ENCODE measurements at places on chromosomes 3 and 15.
A peak's percentile ranks its signal among the peaks of the same experiment; 100 is the strongest.

DNA sequence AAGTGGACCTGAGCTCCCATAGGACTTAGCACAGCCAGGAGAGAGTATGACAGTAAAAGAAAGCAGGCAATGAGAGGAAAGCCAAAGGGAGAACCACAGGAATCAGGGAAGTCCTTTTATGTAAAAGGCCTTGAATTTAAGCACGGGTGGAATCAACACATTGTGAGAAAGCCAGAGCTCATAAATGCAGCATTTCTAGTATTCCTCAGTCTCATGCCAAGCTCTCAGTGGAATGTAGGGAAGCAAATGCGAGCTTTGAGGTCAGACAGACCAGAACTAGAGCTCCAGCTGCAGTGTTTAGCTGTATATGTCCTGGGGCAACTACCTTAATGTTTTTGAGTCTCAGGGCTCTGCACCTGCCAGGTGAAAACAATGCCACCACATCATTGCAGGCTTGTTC is 132.1 kb upstream of the TRIM42 start:
- no peak for DNase-seq

GRCh38 chr3:129864519-129864918 is 29.0 kb downstream of the TMCC1 start:
- DNase-seq = no peak

DNA sequence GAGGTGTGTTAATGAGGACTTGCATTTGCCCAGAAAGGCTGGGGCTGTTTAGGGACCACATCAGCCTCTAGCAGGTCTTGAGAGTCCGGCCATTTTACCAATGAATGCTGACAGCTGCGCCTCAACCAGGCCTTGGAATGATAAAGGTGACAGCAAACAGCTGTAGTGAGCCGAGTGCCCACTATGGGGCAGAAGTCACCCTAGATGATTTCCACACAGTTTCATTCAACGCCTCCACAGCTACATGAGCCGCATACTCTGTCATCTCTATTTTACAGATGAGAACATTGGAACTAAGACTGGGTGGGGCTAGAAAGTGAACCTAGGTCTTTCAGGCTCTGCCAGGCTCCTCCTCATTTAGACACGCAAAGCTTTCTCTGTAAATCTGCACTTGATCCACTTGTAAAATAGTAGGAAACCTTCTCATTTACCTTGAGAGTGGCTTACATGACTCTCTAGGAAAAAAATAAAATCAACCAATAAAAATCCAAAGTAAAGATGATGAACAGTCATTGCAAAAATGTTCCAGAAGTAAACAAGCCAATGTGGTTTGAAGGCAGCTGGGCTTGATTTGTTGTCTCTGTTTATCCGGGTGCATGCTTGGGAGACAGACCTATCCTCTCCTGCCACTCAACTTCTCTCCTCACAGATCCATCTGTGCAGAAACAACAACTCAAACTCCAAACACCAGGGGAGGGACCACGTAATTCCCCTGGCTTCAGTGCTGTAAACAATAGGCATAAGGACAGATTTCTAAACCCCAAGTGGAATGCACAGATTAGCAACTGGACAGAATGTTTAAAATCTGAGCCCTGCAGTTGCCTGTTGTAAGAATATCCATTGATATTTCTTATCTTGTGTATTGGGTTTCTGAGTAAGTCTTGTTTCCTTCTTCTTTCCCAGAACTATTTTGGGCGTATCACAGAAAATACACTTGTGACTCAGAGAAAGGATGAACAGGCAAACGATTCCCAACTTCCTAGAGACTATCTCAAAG is 31.5 kb upstream of the LDHAL6B start:
- DNase-seq = peak; percentile 36

DNA sequence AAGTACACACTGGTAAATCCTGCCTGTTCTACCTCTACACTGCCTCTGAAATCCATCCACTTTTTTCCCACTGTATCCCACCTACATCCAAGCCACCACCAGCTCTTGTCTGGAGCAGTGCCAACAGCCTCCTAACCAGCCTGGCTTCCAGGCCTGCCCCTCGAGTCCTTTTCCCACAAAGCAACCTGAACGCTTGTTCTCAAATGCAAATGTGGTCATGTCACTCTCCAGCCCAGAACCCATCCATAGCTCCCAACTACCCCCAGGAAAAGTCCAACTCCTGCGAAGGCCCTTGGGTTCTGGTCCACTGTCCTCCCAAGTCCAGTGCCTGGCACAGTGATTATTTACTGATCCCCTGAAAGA is 83.8 kb downstream of the SEMA5B start:
- DNase-seq = no peak

DNA sequence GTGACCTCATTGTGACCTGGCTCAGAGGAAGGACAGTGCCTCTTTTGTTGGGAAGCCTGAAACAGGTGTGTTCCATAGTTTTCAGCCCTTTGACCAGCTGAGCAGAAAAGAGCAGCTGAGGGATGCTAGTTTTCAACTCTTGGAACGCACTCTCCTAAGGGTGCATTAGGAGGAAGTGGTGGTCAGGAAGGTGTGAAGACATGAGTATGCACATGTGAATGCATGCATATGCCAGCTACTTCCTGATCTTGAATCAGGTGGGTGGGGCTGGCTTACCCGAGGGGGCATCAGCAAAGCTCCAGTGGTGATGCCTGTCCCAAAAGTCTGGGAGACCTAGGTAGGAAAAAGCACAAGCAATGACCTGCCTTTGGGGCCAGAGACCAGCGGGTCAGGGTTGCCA is 23.3 kb upstream of the CEMIP start:
- no peak for DNase-seq

- no peak for DNase-seq
Observed at GRCh38 chr3:195197765-195198425, 73.1 kb downstream of the XXYLT1 start.

GRCh38 chr3:29143151-29143550 is 137.7 kb upstream of the RBMS3 start:
- DNase-seq = no peak

GRCh38 chr3:63364910-63365309 is 86.8 kb downstream of the SYNPR start:
- no peak for DNase-seq

- no peak for DNase-seq
Observed at GRCh38 chr3:17301271-17301670, 416.5 kb downstream of the PLCL2 start.

DNA sequence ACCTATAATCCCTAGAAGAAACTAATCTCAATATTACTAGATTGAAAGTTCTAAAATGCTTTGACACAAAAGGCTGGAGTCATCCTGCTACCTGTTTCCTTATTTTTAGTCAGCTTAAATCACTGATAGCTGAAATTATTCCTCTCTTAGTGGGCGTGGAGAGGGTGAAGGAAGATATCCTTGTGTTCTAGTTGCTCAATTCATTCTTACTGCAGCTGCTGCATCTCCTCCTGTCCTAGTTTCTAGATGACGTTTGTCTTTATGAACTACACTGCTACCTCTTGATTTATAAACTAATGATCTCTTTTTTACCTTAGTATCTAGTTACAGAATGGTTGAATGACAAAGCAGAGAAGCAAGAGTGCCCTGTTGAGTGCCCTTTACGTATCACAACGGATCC is 50.7 kb downstream of the SETD5 start:
- DNase-seq = no peak

GRCh38 chr15:38058596-38059075 is 124.2 kb downstream of the TMCO5A start:
- no peak for DNase-seq

GRCh38 chr15:90231028-90232017 is 2.4 kb downstream of the CIB1 start:
- DNase-seq = peak; percentile 70

- no peak for DNase-seq
Observed at GRCh38 chr15:57872281-57873030, 165.9 kb downstream of the POLR2M start.

- DNase-seq = no peak
Observed at GRCh38 chr3:52184690-52185089, 13.3 kb upstream of the ALAS1 start.

- peak; percentile 51 for DNase-seq
Observed at GRCh38 chr3:112128843-112129727, 4.0 kb downstream of the GCSAM start.

DNA sequence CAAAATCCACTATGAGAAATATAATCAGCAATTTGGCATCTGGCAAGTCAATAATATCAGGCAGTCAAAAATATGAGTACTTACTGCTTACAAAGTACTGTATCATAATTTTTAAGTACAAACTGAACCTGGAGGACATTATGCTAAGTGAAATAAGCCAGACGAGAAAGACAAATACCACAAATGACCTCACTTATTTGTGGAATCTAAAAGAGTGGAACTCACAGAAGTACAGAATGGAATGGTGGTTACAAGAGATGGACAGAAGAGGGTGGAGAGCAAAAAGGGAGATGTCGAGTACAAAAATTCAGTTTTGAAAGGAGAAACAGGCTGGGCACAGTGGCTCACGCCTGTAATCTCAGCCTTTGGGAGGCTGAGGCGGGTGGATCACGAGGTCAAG is 12.4 kb downstream of the PCYT1A start:
- no peak for DNase-seq

- no peak for DNase-seq
Observed at GRCh38 chr3:123773681-123774431, 110.3 kb downstream of the MYLK start.

GRCh38 chr3:30554317-30554690 is 52.1 kb upstream of the TGFBR2 start:
- no peak for DNase-seq

DNA sequence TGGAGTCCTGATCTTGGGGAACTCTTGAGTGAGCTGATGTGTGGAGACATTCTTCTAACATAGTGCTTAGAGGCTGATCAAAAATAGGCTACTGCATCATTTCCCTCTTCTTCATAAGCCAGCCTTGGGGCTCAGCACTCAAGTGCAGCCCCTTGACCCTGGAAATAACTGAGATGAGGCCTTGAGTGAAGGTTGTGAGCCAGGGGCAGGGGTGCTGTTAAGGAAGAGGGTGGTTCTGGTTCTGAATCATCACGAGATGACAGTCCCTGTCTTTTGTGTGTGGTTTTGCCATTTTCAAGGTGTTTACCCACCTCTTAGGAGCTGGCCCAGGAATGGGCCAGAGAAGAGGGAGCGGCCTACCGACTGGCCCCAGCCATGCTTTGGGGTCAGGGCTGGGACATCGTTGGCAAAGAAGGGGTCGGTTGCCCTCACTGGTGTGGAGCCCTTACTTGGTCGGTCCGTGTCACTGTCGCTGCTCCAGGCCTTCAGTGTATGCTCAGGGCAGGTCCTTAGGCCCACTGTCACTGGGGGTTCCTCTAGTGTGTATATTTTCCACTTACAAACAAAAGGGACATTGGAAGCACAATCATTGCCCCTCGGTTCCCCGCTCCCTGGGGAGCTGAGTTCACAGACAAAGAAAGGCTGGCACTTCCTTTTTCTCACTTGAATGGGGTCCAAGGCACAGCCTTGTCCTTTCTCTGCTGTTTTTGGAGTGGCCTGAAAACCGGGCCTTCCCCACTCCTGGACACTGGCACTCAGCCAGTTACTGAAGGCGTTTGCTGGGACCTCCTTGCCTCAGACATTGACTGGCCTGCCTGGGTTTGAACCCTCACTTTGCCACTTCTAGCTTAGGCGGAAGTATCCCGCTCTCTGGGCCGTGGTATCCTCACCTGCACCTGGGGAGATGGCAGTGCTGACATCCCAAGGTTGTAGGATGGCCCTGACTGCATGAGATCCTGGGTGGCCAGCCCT is 46.6 kb downstream of the SLC6A6 start:
- no peak for DNase-seq

GRCh38 chr3:192637803-192638202 is 89.5 kb downstream of the FGF12 start:
- no peak for DNase-seq

DNA sequence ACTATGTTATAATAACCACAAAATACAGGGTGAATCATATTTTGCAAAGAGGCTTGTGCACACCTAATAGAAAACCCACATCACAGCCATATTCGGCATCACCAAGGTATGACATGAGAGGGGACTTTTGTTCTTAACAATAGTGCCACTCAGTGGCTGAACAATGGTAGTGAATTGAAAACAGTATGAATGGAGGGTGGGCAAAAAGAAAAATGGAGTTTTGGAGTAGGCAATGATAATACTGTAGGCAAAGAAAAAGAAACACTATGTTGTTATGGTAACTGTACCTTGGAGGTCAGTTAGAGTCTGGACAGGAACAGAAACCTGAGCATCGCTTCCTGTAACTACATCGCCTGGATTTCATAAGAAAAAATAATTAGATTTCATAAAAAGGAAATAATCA is 348.6 kb downstream of the PLCL2 start:
- peak; percentile 16 for DNase-seq

- DNase-seq = no peak
Observed at GRCh38 chr3:120931593-120931992, 23.6 kb downstream of the STXBP5L start.

DNA sequence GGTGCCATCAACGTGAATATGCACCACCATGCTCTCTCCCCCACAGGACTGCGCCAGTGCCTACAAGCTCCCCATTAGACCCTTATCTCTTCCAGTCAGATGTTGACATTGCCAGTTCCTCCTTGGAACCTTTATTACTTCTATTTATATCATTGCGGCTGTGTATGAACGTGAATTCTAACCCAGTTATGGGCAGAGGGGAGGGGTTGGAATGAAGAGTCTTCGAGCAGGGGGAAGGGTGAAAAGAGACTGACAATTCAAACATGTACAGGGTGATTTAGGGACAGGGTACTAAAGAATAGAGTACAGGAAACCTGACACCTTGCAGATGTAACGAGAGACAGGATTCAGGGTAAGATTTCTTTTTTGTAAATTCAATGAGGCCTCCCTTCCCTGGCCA is 41.8 kb upstream of the ST6GAL1 start:
- no peak for DNase-seq

GRCh38 chr3:108780235-108780634 is 23.0 kb upstream of the RETNLB start:
- DNase-seq = peak; percentile 21

- DNase-seq = no peak
Observed at GRCh38 chr3:8888301-8888915, 74.9 kb downstream of the RAD18 start.

- no peak for DNase-seq
Observed at GRCh38 chr3:134869153-134869726, 74.2 kb downstream of the EPHB1 start.

- no peak for DNase-seq
Observed at GRCh38 chr15:73074241-73074640, 22.0 kb downstream of the NEO1 start.

DNA sequence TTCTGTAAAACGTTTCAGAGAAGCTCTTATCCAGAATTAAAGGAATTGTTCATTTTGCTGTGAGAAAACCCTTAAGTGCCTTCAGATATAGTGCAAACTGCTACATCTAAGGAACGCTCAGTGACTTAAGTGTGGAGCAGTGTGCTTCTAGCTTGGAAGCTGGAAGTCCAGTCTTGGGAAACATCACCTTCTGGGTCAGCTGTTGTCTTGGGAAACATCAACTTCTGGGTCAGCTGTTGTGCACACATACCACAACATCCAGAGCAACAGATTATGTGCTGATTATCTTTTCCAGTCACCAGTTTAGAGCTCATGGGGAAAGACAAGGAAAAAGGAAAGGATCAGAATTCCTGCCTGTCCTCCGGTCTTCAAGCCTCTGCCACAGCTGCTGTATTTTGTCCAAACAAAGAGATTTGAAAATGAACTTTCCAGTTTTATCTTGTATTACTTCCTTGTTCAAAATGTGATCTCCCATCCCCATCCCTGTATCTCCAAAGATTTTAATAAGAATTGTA is 713.6 kb downstream of the NSUN3 start:
- DNase-seq = no peak

- no peak for DNase-seq
Observed at GRCh38 chr3:134886991-134887390, 91.9 kb downstream of the EPHB1 start.

GRCh38 chr3:195863121-195864061 is 45.0 kb downstream of the TNK2 start:
- DNase-seq = peak; percentile 69

Measured in activated naive CD4-positive, alpha-beta T cell treated with anti-CD3 and anti-CD28 coated beads, Interleukin-2, amount 50 U/mL, for 16 hours (primary cell).